ENCODE measurements at places on chromosomes 4 and X. TPM values are rescaled to one million over a fixed set of nuclear protein-coding genes. Genes with fewer than 3 reads are reported as not detected.

Gene RAB39B
- total RNA-seq = 3.0 TPM

Gene L1CAM
- total RNA-seq = 0.99 TPM

DNA sequence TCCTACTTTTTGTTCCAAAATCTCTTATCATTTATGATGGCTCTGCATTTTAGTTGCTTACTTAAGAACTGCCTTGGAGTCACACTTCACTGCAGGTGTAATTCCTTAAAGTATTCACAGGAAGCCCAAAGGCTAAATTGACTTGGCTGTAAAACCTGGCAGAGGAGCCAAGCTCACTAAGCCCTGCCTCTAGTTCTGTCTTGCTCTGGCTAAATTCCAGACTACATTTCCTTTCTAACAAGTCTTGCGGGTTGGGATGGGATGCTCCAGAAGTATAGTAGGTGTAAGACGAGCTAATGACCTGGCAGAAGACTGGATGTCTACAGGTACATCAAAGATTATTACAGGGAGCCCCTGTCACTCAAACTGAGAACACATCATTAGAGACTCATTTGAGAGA, 924.0 kb upstream of the INTU start:
- DNase-seq = no peak

DNA sequence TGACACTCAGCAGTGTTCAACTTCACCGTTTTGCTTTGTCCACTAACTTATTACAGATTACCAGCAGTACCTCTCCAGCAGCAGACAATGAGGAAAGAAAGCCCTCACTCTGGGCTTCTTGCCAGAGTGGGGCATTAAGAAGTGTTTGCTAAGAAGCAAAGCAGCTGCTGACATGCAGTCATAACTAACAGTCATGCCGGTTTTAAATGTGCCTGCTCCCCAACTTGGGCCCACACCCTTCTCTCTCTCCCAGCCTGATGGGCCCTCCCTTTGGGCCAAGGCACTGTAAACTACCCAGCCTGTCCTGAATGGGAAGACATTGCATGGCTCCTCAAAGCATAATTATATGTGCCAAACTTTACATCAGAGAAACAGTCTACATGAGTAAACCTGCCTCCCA, 54.6 kb upstream of the HHIP start:
- DNase-seq = peak; percentile 83

GRCh38 chr4:156673483-156673882, 298.1 kb downstream of the PDGFC start:
- peak; percentile 83 for DNase-seq
